Central memory CD8-positive, alpha-beta T cell (primary cell): ENCODE measurements at places on chromosomes 2 and 18.

- peaks cover 2% of the 10 kb centered on the region for H3K36me3 ChIP-seq
- peaks cover 7% of the 10 kb centered on the region for H3K27me3 ChIP-seq
- no peak overlapping the region for H3K27ac ChIP-seq
- H3K4me1 ChIP-seq: no peaks in the 10 kb centered on the region
- no peak overlapping the region for H3K4me3 ChIP-seq
- no peak for DNase-seq
Measured at GRCh38 chr2:10007435-10007834, 35.9 kb upstream of the KLF11 start.

GRCh38 chr2:110909501-110909900 lies 177.1 kb downstream of the ACOXL start:
- H3K4me3 ChIP-seq: no peak overlapping the region
- no peak overlapping the region for H3K27ac ChIP-seq
- no peaks in the 10 kb centered on the region for H3K36me3 ChIP-seq
- no peak for DNase-seq

DNA sequence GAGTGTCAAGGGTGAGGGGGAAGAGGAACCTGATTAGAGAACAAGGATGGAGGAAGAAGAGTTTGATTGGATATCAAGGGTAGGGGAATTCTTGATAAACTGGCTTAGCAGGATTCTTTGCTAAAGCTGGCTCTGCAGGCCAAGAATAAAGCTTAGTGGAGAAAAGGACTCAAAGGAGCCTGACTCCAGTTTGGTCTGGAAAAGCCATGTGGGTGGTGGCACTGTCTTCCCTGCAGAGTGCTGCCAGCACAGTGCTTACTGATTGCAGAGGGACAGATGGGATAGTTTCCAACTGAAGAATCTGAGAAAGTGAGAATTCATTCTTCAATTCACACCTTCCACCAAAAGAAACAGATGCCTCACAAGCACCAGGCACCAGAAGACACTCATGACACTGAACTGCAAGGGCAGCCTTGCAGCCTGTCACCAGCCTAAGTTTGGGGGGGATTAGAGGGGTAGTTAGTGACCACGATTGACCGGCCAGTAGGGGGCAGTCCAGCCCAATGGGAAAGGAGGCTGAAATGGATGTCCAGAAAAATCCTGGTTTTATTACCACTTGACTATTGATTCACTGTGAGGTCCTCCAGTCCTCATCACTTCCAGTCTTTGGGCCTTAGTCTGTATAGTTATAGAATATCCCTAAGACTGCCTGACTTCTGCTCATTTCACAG lies 334.5 kb downstream of the SMAD2 start:
- DNase-seq: no peak
- H3K27ac ChIP-seq: no peak overlapping the region
- H3K4me3 ChIP-seq: no peak overlapping the region

DNA sequence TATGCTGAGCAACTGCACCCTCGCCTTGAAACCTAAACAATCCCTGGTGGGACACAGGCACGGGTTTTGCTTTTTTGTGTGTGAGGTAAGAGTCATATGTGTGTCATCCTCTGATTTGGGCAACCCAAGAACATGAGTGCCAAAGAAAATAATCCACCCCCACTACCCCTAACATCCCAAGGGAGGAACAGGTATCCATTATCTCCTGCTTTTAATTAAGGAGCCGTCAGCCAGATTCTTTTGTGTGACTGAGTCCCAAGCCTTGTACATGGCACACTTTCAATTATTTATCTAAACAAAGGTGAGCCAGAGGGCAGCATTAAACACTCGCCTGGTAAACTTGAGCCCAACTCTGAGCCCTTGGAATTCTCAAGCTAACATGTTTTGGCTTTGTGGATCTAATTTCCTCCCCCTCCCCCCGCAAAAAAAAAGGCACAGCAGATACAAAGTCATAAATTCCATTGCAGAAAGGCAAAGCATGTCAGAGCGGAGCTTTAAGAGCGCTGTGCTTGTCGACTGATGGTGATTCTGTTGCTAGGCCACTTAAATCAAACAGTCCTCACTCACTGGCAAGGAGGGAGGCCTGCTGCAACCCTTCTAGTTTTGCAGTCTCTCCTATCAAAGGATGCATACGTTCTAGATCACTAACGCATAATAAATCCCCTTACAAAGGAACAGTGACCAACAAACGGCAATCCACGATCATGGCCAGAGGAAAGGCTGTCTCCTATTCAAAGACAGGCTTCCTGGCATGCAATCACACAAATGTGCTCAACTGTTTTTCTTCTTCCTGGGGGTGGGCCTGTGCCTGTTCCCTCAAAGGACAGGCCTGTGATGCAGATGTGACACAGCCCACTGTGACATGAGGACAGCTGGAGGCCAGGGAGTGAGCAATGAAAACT lies 143.5 kb upstream of the LMAN1 start:
- H3K4me1 ChIP-seq: no peaks in the 10 kb centered on the region
- no peak overlapping the region for H3K27ac ChIP-seq
- no peak overlapping the region for H3K4me3 ChIP-seq
- no peak for DNase-seq
- no peaks in the 10 kb centered on the region for H3K27me3 ChIP-seq

DNA sequence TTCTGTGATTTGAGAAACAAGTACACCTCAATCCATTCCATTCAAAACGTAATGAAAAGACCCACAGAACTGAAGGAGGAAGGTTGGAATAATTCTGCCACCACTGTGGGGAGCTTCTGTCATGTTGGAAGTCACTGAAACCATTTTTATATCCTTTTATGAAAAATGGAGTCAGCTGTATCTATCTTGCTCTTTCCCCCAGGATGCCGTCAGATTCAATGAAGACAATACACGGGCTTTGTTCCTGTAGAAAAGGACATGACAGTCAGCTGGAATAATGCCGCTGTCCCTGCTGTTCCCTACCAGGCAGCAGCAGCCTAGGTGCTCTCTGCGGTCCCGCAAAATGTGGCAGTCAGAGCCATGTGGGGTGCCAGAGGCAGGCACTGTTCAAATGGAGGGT lies 52.5 kb upstream of the APCDD1 start:
- no peak for DNase-seq

DNA sequence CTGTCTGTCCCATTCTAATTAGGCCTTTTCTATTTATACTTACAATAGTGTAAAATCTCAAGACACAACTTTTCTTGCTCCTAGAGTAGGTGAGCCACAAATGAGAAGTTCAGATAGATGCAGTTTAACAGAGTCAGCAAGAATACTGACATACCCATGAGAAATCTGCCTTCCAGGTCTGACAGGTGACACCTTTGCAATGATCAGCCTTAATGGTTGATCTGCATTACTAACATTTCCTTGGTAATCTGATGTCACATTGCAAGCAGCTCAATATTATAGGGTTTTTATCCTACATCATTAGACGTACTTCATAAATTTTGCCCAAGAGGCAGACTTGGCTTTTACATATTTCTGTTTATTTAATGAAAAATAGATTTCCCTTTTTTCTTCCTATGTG lies 359.3 kb upstream of the VWC2L start:
- H3K36me3 ChIP-seq: no peaks in the 10 kb centered on the region
- H3K27ac ChIP-seq: no peak overlapping the region
- no peaks in the 10 kb centered on the region for H3K27me3 ChIP-seq
- no peaks in the 10 kb centered on the region for H3K4me1 ChIP-seq

- H3K27ac ChIP-seq: no peak overlapping the region
- no peak overlapping the region for H3K4me3 ChIP-seq
- DNase-seq: no peak
- H3K27me3 ChIP-seq: no peaks in the 10 kb centered on the region
Measured at GRCh38 chr18:21798126-21798525, 57.5 kb downstream of the MIB1 start.

DNA sequence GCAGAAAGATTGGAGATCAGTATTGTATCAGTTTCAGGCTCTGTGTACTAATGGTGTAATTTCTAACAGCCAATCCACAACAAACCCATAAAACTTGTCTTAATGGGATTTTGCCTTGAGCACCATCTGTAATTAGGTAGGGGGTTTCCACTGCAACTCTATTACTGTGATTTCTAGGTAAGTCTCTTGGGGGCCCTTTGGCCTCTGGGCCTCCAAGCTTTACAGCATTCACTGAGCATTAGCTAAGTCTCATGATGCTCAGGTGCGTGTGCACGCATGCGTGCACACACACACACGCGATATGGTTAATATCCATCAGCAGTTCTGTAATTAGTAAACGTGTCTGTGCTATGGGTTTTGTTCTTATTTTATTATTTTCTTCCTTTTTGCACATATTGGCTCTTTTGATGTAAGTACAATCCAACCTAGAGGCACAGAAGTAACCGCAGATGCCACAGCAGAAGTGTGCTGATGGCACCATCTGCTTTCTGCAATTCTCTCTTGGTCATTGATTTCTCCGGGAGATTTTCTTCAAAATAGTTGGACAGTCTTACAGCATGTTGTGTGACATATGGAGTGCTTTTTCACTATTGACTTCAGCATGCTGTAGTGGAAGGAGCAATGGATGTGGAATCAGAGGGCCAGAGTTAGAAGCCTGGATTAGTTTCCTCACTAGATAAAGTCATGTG lies 592.0 kb downstream of the LRRTM4 start:
- H3K36me3 ChIP-seq: no peaks in the 10 kb centered on the region
- no peaks in the 10 kb centered on the region for H3K4me1 ChIP-seq

- no peak overlapping the region for H3K4me3 ChIP-seq
- no peak for DNase-seq
- no peaks in the 10 kb centered on the region for H3K36me3 ChIP-seq
- H3K4me1 ChIP-seq: no peaks in the 10 kb centered on the region
- H3K27ac ChIP-seq: no peak overlapping the region
- no peaks in the 10 kb centered on the region for H3K27me3 ChIP-seq
Measured at GRCh38 chr2:150142561-150142960, 344.9 kb downstream of the RND3 start.

- no peaks in the 10 kb centered on the region for H3K36me3 ChIP-seq
- no peaks in the 10 kb centered on the region for H3K4me1 ChIP-seq
- H3K27me3 ChIP-seq: peaks cover 20% of the 10 kb centered on the region
- no peak overlapping the region for H3K27ac ChIP-seq
Measured at GRCh38 chr2:12397854-12398253, 318.9 kb upstream of the TRIB2 start.

DNA sequence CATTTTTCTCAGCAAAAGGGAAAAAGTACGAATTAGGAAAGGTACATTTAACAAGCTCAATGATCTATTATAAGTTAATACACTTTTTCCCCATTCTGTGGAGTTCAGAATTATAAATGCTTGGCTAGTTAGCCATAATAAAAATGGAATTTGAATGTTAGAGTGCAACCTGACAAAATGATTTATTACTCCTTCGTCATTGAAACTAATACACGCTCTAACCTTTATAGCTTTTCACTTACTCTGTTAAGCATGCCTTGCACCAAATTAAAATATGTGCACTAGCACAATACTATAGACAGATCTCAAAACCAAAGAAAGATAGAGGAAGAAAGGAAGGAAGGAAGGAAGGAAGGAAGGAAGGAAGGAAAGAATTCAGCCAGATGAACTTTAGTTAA lies 46.1 kb upstream of the FRZB start:
- no peaks in the 10 kb centered on the region for H3K36me3 ChIP-seq
- H3K27me3 ChIP-seq: no peaks in the 10 kb centered on the region
- no peak overlapping the region for H3K27ac ChIP-seq

DNA sequence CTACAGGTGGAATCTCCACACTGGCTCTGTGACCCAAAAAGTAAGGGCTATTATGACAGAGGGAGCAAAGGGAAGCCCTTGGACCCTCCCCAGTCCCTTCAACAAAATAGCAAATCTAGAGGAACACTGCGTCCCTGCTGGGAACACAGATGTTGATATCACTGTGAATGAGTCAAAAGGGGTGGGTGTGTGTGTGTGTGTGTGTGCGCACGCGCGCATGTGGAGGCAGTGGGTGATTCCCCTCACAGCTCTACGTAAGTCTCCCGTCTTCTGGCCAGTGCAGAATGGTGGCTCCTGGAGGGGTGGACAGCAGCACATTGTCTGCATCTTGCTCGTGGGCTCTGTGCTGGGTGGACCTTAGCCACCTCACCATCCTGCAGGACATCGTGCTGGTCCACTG lies 7.8 kb upstream of the C2orf72 start:
- no peak overlapping the region for H3K4me3 ChIP-seq
- H3K4me1 ChIP-seq: no peaks in the 10 kb centered on the region
- H3K27ac ChIP-seq: no peak overlapping the region
- no peaks in the 10 kb centered on the region for H3K36me3 ChIP-seq
- peaks cover 26% of the 10 kb centered on the region for H3K27me3 ChIP-seq

DNA sequence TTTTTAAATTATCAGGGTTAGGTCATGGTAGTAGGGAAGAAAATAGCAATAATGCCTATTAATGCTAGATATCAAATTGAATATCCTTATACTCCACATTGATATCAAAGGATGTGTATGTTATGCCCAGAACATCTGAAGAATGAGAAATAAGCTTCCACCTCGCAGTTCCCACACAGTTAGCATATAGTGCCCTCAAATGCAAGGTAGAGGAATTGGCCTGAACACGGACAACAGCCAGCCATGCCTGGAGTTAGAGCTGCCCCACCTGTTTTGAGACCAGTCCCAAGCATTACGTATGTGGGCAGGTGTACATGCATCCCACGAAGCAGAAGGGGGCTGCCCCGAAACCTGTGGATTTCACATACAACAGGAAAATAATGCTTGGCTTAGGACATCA lies 79.6 kb downstream of the SUMO1 start:
- no peaks in the 10 kb centered on the region for H3K36me3 ChIP-seq
- DNase-seq: no peak
- H3K27me3 ChIP-seq: peaks cover 21% of the 10 kb centered on the region
- H3K4me3 ChIP-seq: no peak overlapping the region
- no peak overlapping the region for H3K27ac ChIP-seq

DNA sequence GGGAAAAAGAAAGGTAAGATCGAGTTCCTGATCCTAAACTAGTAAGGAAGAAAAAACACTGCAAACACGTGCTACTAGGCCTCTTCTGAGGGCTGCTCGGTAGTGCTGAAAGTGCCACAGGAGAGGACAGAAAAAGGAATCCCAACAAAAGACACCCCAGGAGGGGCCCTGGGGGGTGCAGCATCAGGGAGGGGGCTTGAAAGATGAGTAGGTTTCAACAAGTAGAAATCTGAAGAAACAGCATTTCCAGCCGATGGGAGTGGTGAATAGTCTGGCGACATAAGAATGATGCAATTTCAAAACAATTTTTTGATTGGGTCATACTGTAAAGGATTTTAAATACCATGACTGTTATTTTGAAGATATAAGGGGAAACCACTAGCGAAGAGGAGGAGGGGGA lies 98.6 kb downstream of the NOL10 start:
- H3K27ac ChIP-seq: peak overlapping the region; percentile 19
- peaks cover under 1% of the 10 kb centered on the region for H3K4me1 ChIP-seq
- no peaks in the 10 kb centered on the region for H3K27me3 ChIP-seq
- no peak overlapping the region for H3K4me3 ChIP-seq
- DNase-seq: no peak
- H3K36me3 ChIP-seq: peaks cover 47% of the 10 kb centered on the region

- no peaks in the 10 kb centered on the region for H3K27me3 ChIP-seq
- no peak overlapping the region for H3K4me3 ChIP-seq
- no peaks in the 10 kb centered on the region for H3K4me1 ChIP-seq
- no peaks in the 10 kb centered on the region for H3K36me3 ChIP-seq
Measured at GRCh38 chr2:115199966-115200365, 757.5 kb downstream of the DPP10 start.
